ENCODE measurements at places on chromosomes 7 and 10. TPM values are rescaled to one million over a fixed set of nuclear protein-coding genes. Genes with fewer than 3 reads are reported as not detected.
A peak's percentile ranks its signal among the peaks of the same experiment; 100 is the strongest.

Gene ADCY1
- total RNA-seq = 0.90 TPM

Gene TOMM7
- total RNA-seq = 234 TPM

Gene CFTR
- 20.3 TPM for total RNA-seq

Gene HSPA12A
- 9.9 TPM for total RNA-seq

Gene GPR26
- total RNA-seq = not detected

Gene PRLHR
- total RNA-seq = not detected

Gene PLEKHS1
- total RNA-seq = 4.7 TPM

Gene BMPR1A
- 33.4 TPM for total RNA-seq

Gene CYP2C8
- total RNA-seq = 0.79 TPM

Gene MPP7
- total RNA-seq = 38.3 TPM

Gene AKR1D1
- not detected for total RNA-seq

Gene PAPOLB
- 0.24 TPM for total RNA-seq

- no peaks in the 10 kb centered on the region for H3K36me3 ChIP-seq
- H3K4me1 ChIP-seq = peaks cover 52% of the 10 kb centered on the region
- peak; percentile 96 for DNase-seq
- H3K4me3 ChIP-seq = peak within 1 kb of the TSS; percentile 49
- H3K27me3 ChIP-seq = no peaks in the 10 kb centered on the region
- peak within 1 kb of the TSS; percentile 94 for H3K27ac ChIP-seq
Observed at GRCh38 chr7:101085162-101085964, at the start of gene TRIM56. TSS of gene TRIM56 (plus strand) at chr7:101085481. CDS start at chr7:101087313, 1,832 bp downstream.

- peaks cover 3% of the 10 kb centered on the region for H3K4me1 ChIP-seq
- H3K27ac ChIP-seq = no peak overlapping the region
- no peak overlapping the region for H3K4me3 ChIP-seq
Observed at GRCh38 chr7:130425796-130426195, 15.0 kb downstream of the CEP41 start.

- no peak for DNase-seq
- H3K27me3 ChIP-seq = peaks cover 58% of the 10 kb centered on the region
- no peaks in the 10 kb centered on the region for H3K4me1 ChIP-seq
- no peaks in the 10 kb centered on the region for H3K36me3 ChIP-seq
- no peak overlapping the region for H3K4me3 ChIP-seq
Observed at GRCh38 chr10:123556049-123556448, 110.1 kb upstream of the GPR26 start.

GRCh38 chr7:37104822-37105518 lies 343.7 kb downstream of the ELMO1 start:
- no peaks in the 10 kb centered on the region for H3K36me3 ChIP-seq
- H3K4me1 ChIP-seq = peaks cover 13% of the 10 kb centered on the region
- DNase-seq = no peak
- H3K27me3 ChIP-seq = no peaks in the 10 kb centered on the region

- peaks cover 15% of the 10 kb centered on the region for H3K4me1 ChIP-seq
- no peak overlapping the region for H3K4me3 ChIP-seq
- H3K27me3 ChIP-seq = no peaks in the 10 kb centered on the region
- DNase-seq = no peak
- H3K27ac ChIP-seq = no peak overlapping the region
- no peaks in the 10 kb centered on the region for H3K36me3 ChIP-seq
Observed at GRCh38 chr7:16936626-16937422, 55.0 kb upstream of the AGR3 start.

DNA sequence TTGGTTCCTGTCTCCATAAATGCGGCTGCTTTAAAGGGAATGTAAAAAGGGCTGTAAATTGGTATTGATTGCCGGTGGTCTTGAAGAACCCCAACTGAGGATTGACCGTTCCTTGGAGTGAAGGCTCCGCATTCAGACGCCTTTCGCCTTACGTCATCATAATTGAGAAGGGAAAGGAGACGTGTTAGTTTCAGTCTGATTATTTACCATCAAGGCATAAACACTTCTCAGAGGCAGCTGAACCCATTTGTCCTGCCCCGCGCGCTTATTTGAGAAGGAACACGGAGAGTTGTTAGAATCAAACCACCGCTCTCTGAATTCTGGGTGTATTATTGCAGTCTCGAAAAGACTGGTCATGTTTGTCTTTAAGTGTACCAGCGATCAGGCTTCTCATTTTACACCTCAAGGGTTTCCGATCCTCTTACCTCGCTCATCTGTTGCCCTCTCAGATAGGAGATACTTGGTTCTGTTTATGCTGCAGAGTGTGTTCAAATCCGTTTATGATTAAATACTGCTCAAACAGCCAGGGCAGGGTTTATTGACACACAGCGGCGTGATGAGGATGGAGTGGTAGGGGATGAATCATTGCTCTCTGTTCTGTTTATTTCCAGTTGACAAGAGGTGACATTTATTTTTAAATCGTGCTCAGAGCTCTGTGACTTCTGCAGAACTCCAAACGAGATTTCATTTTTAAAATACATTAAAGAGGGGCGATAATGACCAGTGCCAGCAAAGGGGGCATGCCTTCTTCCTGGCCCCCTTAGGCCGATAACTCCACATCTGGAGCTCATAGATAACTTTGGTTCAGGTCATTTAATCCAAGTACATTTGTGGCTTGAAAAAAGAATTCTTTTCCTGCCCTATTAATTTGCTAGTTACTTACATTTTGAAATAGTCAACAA lies 30.4 kb downstream of the FOXK1 start:
- H3K36me3 ChIP-seq = no peaks in the 10 kb centered on the region
- H3K4me3 ChIP-seq = peak overlapping the region; percentile 3
- H3K27me3 ChIP-seq = no peaks in the 10 kb centered on the region
- peaks cover 71% of the 10 kb centered on the region for H3K4me1 ChIP-seq
- H3K27ac ChIP-seq = peak overlapping the region; percentile 67
- DNase-seq = no peak

- no peak overlapping the region for H3K27ac ChIP-seq
- DNase-seq = no peak
- H3K27me3 ChIP-seq = no peaks in the 10 kb centered on the region
- H3K4me3 ChIP-seq = no peak overlapping the region
- H3K4me1 ChIP-seq = no peaks in the 10 kb centered on the region
Observed at GRCh38 chr10:75358835-75359421, 42.6 kb downstream of the ZNF503 start.

- peak; percentile 42 for DNase-seq
- H3K4me3 ChIP-seq = no peak overlapping the region
- peaks cover 14% of the 10 kb centered on the region for H3K27me3 ChIP-seq
- H3K36me3 ChIP-seq = no peaks in the 10 kb centered on the region
- H3K4me1 ChIP-seq = no peaks in the 10 kb centered on the region
- no peak overlapping the region for H3K27ac ChIP-seq
Observed at GRCh38 chr10:126665207-126665606, 5.3 kb downstream of the C10orf90 start.

DNA sequence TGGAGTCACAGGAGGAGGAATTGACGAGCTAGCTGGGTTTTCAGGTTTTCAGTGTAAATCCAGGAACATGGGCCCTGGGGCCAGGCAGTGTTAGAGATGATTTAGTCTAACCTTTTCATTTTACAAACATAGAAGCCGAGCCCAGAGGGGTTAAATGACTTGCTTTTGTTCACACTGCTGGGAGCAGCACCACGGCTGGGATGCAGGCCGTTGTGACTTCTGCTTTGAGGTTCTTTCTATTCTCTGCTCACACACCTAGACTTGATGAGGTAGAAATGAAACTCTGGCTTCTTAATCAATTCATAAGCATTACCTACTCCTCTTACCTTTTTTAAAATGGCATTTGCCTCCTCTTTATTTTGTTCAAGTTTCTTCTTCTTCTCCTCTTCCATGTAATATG lies 36.4 kb downstream of the CREB5 start:
- H3K36me3 ChIP-seq = no peaks in the 10 kb centered on the region
- H3K4me1 ChIP-seq = no peaks in the 10 kb centered on the region
- no peak for DNase-seq
- H3K4me3 ChIP-seq = no peak overlapping the region
- no peaks in the 10 kb centered on the region for H3K27me3 ChIP-seq

DNA sequence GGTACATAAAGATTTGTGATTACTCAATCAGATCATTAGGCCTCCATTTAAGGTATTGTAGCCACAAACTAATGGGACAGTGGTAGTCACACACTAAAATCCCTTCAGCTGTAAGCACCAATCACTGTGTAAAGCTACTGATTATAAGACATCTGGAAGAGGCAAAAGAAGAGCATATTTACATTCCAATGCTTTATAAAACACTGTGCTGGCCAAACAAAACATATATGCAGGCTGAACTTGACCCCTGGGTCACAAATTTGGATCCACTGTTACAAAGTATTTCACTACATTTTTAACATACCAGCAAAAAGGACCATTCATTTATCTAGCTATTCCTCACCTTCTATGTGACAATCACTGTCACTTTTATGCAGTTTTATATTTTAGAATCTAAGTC lies 41.4 kb upstream of the ANLN start:
- no peak overlapping the region for H3K27ac ChIP-seq
- DNase-seq = no peak
- H3K4me3 ChIP-seq = no peak overlapping the region
- H3K36me3 ChIP-seq = no peaks in the 10 kb centered on the region
- H3K4me1 ChIP-seq = no peaks in the 10 kb centered on the region

GRCh38 chr7:69067397-69067796 lies 530.9 kb upstream of the AUTS2 start:
- DNase-seq = no peak
- no peaks in the 10 kb centered on the region for H3K36me3 ChIP-seq
- H3K27ac ChIP-seq = no peak overlapping the region
- H3K4me3 ChIP-seq = no peak overlapping the region
- H3K27me3 ChIP-seq = no peaks in the 10 kb centered on the region
- no peaks in the 10 kb centered on the region for H3K4me1 ChIP-seq

- no peak overlapping the region for H3K27ac ChIP-seq
- H3K36me3 ChIP-seq = no peaks in the 10 kb centered on the region
Observed at GRCh38 chr7:108026647-108027046, 23.7 kb upstream of the LAMB1 start.

- H3K36me3 ChIP-seq = no peaks in the 10 kb centered on the region
- H3K27ac ChIP-seq = no peak overlapping the region
- peaks cover 23% of the 10 kb centered on the region for H3K4me1 ChIP-seq
- H3K4me3 ChIP-seq = no peak overlapping the region
- peaks cover 35% of the 10 kb centered on the region for H3K27me3 ChIP-seq
Observed at GRCh38 chr7:904847-905246, 28.5 kb downstream of the GET4 start.

GRCh38 chr10:13105184-13105583 lies 5.2 kb downstream of the OPTN start:
- H3K36me3 ChIP-seq = no peaks in the 10 kb centered on the region
- DNase-seq = no peak
- peaks cover 8% of the 10 kb centered on the region for H3K4me1 ChIP-seq
- H3K4me3 ChIP-seq = no peak overlapping the region
- no peaks in the 10 kb centered on the region for H3K27me3 ChIP-seq

DNA sequence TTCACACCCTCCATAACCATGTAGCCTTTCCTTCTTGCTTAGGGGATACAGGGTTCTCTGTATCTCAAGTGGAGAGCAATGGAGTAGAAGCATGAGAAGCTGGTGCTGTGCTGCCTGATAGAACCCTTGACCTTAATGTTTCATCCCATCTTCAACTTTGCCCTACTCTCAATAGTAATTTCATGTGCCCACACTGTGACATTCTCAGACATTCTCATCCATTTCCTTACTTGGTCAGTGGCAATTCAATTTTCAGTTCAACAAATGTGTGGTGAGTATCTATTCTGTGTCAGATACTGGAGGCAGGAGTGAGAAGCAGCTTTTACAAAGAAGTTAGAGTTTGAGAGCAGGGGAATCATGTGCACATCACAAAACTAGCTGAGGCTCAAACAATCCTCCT lies 16.1 kb downstream of the STRIP2 start:
- H3K27ac ChIP-seq = no peak overlapping the region
- no peaks in the 10 kb centered on the region for H3K4me1 ChIP-seq
- no peak overlapping the region for H3K4me3 ChIP-seq
- DNase-seq = no peak
- no peaks in the 10 kb centered on the region for H3K36me3 ChIP-seq
- no peaks in the 10 kb centered on the region for H3K27me3 ChIP-seq
